ENCODE measurements at places on chromosomes 7 and 10.

GRCh38 chr10:100508691-100509150, 10.9 kb downstream of the SEC31B start:
- peaks cover 57% of the 10 kb centered on the region for H3K4me1 ChIP-seq
- no peaks in the 10 kb centered on the region for H3K27me3 ChIP-seq
- peak overlapping the region; percentile 59 for H3K4me3 ChIP-seq
- peak; percentile 47 for DNase-seq

GRCh38 chr7:66930341-66930740, 9.3 kb downstream of the TMEM248 start:
- no peak overlapping the region for H3K27ac ChIP-seq
- DNase-seq = no peak
- H3K36me3 ChIP-seq = peaks cover 34% of the 10 kb centered on the region
- no peak overlapping the region for H3K4me3 ChIP-seq

DNA sequence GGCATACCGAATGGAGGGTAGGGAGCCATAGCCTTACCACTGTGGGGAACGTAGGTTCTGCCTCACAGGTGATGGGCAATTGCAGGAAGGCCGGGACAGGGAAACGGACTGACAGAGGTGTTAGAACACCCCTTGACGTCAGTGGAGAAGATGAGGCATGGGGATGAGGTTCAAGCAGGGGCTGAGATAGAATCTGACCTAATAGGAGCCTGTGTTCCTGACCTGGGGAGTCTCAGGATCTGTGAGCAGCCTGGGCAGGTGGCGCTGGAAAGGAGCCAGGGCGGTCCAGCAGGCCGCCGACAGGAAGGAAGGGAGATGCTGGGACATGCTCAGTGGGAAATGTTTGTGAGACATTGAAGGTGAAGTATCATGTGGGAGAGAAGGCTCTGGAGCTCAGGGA, 109.4 kb downstream of the WDFY4 start:
- peaks cover 24% of the 10 kb centered on the region for H3K27me3 ChIP-seq
- H3K36me3 ChIP-seq = peaks cover 1% of the 10 kb centered on the region
- no peak for DNase-seq
- no peaks in the 10 kb centered on the region for H3K4me1 ChIP-seq
- H3K27ac ChIP-seq = no peak overlapping the region

DNA sequence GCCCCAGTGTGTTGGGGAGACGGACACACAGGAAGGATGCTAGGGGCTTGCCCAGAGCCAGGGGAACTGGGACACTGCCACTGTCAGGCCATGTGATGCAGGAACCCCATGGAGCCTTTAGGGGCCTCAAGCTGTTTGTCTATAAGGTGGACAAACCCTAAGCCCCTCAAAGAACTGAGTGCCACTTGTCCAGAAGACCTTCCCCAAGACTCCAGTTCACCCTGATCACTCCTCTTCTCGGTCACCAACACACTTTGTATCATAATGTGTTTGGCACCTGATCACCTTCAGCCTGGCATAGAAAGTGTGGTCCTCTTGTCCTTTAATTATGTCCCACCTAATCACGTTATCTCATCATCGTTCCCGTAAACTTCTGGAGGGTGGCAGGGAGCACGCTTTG, 700 bp downstream of the H2BK1 start:
- H3K4me1 ChIP-seq = peaks cover 42% of the 10 kb centered on the region
- peaks cover 22% of the 10 kb centered on the region for H3K36me3 ChIP-seq
- peak overlapping the region; percentile 69 for H3K27ac ChIP-seq
- no peak for DNase-seq
- no peak overlapping the region for H3K4me3 ChIP-seq
- H3K27me3 ChIP-seq = no peaks in the 10 kb centered on the region

DNA sequence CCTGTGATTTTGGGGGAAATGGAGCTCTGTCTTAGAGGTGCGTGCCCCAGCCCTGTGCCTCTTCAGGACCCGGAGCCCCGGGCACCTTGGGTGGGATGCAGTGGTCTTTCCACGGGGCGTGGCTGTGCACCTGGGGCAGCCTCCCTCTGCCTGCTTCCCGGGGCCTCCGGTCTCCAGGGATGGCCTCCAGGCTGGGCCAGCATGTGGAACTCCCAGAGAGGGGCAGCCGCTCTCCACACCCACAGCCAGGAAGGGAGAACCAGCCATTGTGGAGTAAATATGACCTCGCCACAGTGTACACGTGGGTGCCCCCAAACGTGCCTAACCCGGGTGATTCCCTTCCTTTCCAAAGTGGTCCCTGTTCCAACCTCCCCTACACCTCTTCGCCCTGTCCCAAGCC, 52.6 kb downstream of the JAKMIP3 start:
- no peak overlapping the region for H3K27ac ChIP-seq
- H3K27me3 ChIP-seq = peaks cover 33% of the 10 kb centered on the region

GRCh38 chr10:96588616-96589419, 2.0 kb upstream of the TM9SF3 start:
- H3K36me3 ChIP-seq = peaks cover 16% of the 10 kb centered on the region
- peaks cover 23% of the 10 kb centered on the region for H3K4me1 ChIP-seq
- no peak overlapping the region for H3K4me3 ChIP-seq
- H3K27ac ChIP-seq = no peak overlapping the region
- H3K27me3 ChIP-seq = no peaks in the 10 kb centered on the region

- no peak for DNase-seq
- no peaks in the 10 kb centered on the region for H3K36me3 ChIP-seq
- no peak overlapping the region for H3K27ac ChIP-seq
- H3K4me1 ChIP-seq = no peaks in the 10 kb centered on the region
These were observed 22.5 kb upstream of the TRIL start for GRCh38 chr7:28980451-28981160.

GRCh38 chr10:93198401-93199131, 124.9 kb downstream of the CYP26A1 start:
- H3K4me3 ChIP-seq = no peak overlapping the region
- H3K36me3 ChIP-seq = no peaks in the 10 kb centered on the region
- DNase-seq = no peak
- H3K27me3 ChIP-seq = peaks cover 46% of the 10 kb centered on the region

DNA sequence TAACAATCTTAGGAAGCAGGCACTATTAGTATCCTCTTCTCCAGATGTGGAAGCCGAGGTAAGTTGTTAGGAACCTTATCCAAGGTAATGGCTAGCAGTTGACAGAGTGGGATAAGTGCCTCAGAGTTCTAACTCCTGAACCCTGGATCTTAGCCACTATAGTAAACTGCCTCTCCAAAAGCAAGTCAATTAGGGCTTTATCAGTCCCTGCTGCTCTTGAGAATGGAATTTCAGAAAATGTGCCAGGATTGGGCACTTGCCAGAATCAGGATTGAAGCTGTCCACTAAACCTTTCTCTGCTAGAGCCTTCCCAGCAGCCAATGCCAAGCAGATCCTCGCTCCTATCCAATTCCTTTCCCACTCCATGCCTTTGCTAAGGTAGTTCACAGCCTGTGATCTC, 777.5 kb upstream of the POM121L12 start:
- H3K4me1 ChIP-seq = no peaks in the 10 kb centered on the region
- no peak for DNase-seq
- no peak overlapping the region for H3K4me3 ChIP-seq

DNA sequence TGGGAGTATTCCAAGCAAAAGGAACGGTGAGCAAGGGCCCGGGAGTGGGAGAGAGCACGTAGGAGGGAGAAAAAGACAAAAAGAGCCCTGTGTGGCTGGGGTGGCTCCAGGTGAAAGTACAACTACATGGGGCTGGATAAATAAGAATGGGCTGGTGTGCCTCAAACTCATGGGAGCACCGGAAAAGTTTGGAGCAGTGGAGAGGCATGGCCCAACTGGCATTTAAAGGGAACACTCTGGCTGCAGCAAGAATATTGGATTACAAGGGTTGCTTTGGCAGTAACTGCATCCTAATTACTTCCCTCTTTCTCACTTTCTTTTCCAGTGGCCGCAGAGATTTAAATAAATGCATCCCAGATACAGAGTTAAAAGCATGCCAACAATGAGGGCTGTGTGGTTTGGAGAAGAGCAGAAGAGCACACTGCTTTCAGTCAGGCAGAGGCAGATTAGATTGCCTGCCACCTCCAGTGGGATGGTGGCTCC, 39.1 kb upstream of the HERPUD2 start:
- no peaks in the 10 kb centered on the region for H3K27me3 ChIP-seq
- peaks cover 27% of the 10 kb centered on the region for H3K4me1 ChIP-seq
- no peak for DNase-seq

- H3K36me3 ChIP-seq = peaks cover 15% of the 10 kb centered on the region
- no peaks in the 10 kb centered on the region for H3K27me3 ChIP-seq
- peaks cover 48% of the 10 kb centered on the region for H3K4me1 ChIP-seq
These were observed 42.5 kb downstream of the DPCD start for GRCh38 chr10:101630633-101630920.

DNA sequence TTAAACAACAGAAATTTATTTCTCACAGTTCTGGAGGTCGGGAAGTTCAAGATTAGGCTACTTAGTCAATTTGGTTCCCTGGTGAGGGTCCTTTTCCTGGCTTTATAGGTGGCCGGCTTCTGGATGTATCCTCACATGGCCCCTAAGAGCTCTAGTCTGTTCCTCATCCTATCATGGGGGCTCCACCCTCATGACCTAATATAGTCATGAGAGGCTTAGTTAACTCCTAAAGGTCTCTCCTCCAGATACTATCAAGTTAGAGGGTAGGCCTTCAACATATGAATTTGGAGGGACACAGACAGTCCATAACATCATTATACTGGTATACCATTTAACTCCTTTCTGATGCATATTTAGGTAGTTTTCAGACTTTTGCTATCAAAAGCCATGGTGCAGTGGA, 7.6 kb downstream of the MAPK8 start:
- no peak overlapping the region for H3K4me3 ChIP-seq
- peaks cover 13% of the 10 kb centered on the region for H3K4me1 ChIP-seq
- no peaks in the 10 kb centered on the region for H3K36me3 ChIP-seq

DNA sequence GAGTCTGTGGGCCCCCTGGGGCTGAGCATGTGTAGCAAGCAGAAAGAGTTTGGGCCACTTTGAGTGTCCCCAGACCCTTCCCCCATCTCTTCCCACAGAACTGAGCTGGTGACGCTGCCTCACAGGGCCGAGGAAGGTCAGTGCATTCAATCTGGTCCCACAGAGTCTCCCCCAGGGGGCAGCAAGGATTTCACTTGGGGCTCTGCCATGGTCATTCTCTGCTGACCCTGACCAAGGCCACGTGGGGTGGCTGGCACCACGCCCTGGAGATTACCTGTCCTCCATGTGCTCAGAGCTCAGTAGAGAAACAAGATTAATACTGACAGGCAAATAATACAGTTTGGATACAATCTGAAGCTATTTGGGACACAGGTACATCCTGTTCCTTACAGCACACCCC, 30.2 kb downstream of the ADRA2A start:
- no peak overlapping the region for H3K27ac ChIP-seq
- no peak overlapping the region for H3K4me3 ChIP-seq
- no peak for DNase-seq
- peaks cover 53% of the 10 kb centered on the region for H3K27me3 ChIP-seq
- H3K36me3 ChIP-seq = no peaks in the 10 kb centered on the region
- no peaks in the 10 kb centered on the region for H3K4me1 ChIP-seq

GRCh38 chr10:51707821-51708424, 8.5 kb upstream of the CSTF2T start:
- no peak overlapping the region for H3K4me3 ChIP-seq
- no peaks in the 10 kb centered on the region for H3K27me3 ChIP-seq
- DNase-seq = no peak

DNA sequence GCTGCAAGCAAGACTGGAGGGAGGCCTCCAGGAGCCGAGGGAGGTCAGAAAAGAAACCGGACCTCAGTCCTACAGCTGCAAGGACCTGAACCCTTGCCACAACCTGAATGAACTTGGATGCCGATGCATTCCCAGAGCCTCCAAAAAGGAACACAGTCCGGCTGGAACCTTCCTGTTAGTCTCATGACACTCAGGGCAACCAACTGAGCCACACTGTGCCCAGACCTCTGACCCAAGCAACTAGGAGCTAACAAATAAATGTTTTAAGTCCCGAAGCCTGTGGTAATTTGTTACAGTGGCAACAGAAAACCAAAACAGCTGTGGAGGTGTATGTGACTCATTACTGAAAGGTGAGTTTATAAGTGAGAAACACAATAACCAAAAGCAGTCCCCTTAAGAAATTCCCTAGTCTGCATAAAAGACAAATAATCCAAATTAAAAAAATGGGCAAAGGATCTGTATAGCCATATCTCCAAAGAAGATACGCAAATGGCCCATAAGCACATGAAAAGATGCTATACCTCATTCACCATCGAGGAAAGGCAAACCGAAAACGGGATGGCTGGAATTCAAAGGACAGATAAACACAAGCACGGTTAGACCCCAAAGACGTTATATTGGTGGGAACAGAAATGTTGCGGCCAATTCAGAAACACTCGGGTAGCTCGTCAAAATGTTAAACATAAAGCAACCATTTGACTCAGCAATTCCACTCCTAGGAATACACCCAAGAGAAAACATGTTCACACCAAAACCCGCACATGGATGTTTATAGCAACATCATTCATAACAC, 24.8 kb downstream of the GNA12 start:
- peaks cover 6% of the 10 kb centered on the region for H3K36me3 ChIP-seq
- DNase-seq = no peak
- peaks cover 24% of the 10 kb centered on the region for H3K4me1 ChIP-seq
- H3K27ac ChIP-seq = no peak overlapping the region
- no peaks in the 10 kb centered on the region for H3K27me3 ChIP-seq

DNA sequence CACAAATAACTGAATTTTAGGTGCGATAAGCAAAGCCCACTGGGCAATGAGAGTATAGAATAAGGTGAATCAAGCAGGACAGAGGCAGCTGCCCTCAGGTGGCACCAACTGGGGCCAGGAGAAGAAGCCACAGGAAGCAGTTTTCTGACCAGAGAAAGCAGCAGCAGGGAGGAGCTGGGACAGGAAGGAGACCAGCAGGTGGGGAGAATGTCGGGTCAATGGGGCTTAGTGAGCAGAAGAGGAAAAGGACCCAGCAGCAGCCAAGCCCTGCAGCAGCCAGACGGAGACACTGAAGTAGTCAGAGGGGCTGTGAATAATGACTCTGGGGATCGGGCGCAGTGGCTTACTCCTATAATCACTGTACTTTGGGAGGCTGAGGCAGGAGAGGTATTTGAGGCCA, 209.6 kb upstream of the SH2B2 start:
- no peak for DNase-seq
- no peaks in the 10 kb centered on the region for H3K4me1 ChIP-seq
- peak overlapping the region; percentile 85 for H3K27ac ChIP-seq
- H3K27me3 ChIP-seq = no peaks in the 10 kb centered on the region
- H3K4me3 ChIP-seq = no peak overlapping the region

DNA sequence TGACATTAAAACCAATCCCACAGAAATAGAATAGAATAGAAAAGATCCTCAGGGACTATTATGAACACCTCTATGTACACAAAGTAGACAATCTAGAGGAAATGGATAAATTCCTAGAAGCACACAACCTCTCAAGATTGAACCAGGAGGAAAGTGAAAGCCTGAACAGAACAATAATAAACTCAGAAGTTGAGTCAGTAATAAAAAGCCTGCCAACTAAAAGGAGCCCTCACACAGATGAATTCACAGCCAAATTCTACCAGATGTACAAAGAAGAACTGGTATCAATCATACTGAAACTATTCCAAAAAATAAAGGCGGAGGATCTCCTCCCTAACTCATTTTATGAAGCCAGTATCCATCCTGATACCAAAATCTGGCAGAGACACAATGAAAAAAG, 220.3 kb upstream of the HPS1 start:
- no peaks in the 10 kb centered on the region for H3K4me1 ChIP-seq
- no peak overlapping the region for H3K27ac ChIP-seq
- H3K36me3 ChIP-seq = no peaks in the 10 kb centered on the region
- peaks cover 32% of the 10 kb centered on the region for H3K27me3 ChIP-seq

- no peak overlapping the region for H3K27ac ChIP-seq
- no peak for DNase-seq
- H3K4me1 ChIP-seq = no peaks in the 10 kb centered on the region
- peaks cover 25% of the 10 kb centered on the region for H3K27me3 ChIP-seq
These were observed 31.7 kb upstream of the DNMBP start for GRCh38 chr10:100041306-100042002.

All from effector memory CD8-positive, alpha-beta T cell (primary cell).